IPS DF 19.7 (cell line): ENCODE measurements at places on chromosomes 6 and 20.

- DNase-seq, result no peak
Observed at GRCh38 chr6:44667668-44668390, 280.3 kb downstream of the CDC5L start.

- DNase-seq, result no peak
Observed at GRCh38 chr6:156984178-156984738, 207.1 kb downstream of the ARID1B start.

GRCh38 chr20:38294076-38294591 lies 9.8 kb upstream of the BPI start:
- DNase-seq, result no peak

- no peak for DNase-seq
Observed at GRCh38 chr6:56663344-56663743, 20.7 kb upstream of the DST start.

DNA sequence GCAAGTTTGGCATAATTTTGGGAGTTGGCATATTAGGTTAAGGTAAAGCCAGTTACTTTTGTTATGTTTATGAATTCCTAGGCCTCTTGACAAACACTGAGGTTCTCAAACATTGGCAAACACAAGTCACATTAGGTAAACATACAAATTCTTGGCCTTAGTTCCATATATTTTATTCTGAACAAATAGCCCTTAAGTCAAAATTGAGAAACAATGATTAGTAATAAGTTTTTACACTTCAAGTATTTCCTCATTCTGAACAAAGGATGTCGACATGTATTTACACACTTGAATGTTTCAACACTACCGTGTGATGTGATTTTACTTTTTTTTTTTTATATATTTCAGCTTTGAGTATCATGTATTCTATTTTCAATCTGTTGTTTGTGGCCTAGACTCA lies 3.8 kb upstream of the ECHDC1 start:
- DNase-seq, result no peak

DNA sequence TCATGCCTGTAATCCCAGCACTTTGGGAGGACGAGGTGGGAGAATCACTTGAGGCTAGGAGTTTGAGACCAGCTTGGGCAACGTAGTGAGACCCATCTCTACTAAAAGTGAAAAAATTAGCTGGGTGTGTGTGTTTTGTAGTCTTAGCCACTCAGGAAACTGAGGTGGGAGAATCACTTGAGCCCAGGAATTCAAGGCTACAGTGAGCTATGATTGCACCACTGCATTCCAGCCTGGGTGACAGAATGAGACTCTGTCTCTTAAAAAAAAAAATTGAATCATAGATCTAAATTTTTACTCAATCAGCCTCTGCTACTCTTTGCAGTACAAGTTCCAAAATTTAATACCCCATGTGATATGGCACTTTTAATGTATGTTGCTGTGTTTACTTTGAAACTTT lies 121.6 kb downstream of the ARMC2 start:
- DNase-seq, result no peak

DNA sequence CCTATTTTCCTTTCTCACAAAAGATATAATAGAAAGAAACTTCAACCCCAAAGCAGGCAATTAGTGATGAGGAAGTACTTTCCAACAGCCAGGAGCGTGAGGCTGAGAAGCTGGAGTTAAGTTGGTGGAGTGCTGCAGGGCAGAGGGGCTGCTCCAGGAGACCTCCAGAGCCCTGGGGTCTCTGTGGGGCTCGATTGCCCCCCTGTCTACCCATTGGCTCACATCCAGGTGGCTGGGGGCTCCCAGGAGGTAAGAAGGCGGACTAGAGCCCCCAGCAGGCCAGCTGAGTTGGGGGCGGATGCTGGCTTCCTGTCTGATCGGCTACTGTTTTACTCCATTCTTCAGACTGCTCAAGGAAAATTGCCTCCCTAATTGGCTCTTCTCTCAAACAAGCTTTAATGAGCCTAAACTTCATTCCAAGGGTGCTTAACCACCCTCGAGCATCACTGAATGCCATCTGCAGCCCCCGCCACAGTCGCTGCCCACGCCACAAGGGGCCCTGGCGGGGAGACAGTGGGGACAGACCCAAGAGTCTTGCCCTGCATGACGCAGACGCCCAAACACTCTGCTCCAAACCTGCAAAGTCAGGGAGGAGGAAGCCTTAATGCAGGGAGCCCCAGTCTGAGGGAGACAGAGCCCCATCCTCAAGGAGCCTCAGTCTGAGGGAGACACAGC lies 78.6 kb downstream of the MDGA1 start:
- no peak for DNase-seq

- no peak for DNase-seq
Observed at GRCh38 chr20:40610730-40611129, 78.3 kb downstream of the MAFB start.

GRCh38 chr20:12808006-12808567 lies 200.7 kb upstream of the SPTLC3 start:
- no peak for DNase-seq

- no peak for DNase-seq
Observed at GRCh38 chr6:85460154-85460920, 10.5 kb downstream of the NT5E start.

DNA sequence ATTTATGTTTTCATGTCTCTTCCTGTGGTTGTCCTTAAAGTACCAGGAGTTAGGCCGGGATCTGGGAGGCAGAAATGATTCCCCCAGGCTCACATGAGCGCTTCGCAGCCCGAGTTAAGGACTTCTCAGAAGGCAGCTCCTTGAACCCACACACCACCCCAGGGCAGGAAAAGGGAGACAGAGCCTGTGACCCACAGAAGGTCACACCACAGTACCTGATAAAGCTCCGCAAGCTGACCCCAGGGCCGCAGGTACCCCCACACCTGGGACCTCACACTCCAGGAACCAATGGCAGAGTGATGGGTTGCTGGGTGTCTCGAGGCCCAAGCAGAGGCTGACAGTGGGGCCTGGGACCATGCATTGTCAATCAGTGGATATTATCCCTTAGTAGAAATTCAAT lies 207.6 kb downstream of the CDH4 start:
- DNase-seq, result no peak

GRCh38 chr20:5862703-5863039 lies 87.7 kb downstream of the TRMT6 start:
- no peak for DNase-seq

GRCh38 chr6:11066505-11067347 lies 22.6 kb upstream of the ELOVL2 start:
- DNase-seq, result no peak

DNA sequence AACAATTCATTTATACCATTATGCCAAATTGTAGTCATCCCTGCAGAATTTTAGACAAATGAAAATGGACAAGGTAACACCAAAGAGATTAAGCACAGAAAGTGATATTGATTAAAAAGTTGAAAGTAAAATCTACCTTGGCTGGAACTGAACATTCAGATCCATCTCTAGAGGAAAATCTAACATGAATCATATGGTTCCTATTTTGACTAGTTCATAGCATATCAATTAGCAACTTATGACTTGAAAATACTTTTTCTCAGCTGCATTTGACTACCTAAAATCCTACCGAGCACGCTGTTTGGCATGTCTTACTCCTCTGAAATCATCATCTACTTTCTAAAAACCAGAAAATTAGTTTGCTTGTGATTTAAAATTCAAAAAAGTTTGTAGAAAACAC lies 22.6 kb downstream of the PSMB9 start:
- DNase-seq, result no peak

GRCh38 chr6:142075516-142076101 lies 57.1 kb upstream of the GJE1 start:
- DNase-seq, result peak; percentile 25

DNA sequence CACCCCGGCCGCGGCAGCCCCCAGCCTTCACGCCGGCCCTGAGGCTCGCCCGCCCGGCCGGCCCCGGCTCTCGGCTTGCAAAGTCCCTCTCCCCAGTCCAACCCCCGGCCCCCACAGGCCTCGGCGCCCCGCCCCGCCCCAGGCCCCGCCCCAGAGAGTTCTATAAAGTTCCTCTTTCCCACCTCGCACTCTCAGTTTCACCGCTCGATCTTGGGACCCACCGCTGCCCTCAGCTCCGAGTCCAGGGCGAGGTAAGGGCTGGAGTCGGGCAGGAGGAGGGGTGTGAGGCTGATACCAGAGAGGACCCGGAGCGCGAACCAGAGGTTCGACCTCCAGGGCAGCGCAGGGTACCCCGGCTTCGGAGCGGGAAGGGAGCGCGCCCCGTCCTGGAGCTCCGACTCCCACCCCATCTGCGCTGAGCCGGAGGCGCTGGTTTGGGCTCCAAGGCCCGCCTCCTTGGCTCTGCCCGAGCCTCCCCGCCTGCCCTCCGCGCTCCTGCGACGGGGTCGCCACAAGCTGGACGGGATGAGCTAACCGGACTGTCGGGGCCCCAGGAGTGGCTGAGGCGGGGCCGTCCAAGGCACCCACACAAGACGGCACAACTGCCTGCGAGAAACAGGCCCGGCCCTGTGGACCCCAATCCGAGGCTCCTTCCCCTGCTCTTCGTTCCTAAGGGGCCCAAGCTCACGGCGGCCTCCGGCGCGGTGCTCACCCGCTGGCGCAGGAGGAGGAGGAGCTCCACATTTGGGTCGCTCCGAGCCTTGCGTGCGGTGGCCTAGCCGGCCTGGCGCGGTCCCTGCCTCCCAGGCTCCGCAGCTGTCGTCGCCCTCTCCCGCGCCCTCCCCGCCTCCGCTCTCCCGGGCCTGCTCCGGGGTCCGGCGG lies at the start of gene IRF4:
Gene IRF4, plus strand, starts transcription at position 194 of the 882 bp plus-strand sequence. CDS start 1,401 bp downstream, outside the sequence.
- no peak for DNase-seq

DNA sequence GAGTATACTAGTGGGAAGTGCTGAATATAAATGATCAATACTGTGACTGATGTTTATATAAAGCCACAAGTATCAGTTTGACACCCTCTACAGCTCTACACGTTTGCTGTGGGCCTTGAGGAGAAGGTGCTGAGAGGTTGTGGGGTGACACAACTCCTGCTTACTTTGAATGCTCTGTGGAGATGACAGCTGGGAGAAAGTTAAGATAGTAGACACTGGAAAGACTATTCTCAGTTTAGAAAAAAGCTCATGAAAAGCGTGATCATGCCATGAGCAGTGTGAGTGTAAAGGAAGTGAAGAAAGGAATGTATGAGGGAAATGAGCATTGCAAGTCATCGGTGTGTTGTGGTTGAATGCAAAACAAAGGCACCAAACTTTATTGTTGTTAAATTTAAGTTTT lies 215.8 kb downstream of the UTRN start:
- DNase-seq, result no peak

- DNase-seq, result no peak
Observed at GRCh38 chr6:6085928-6086668, 79.4 kb upstream of the NRN1 start.

GRCh38 chr6:121436960-121437850 lies 1.8 kb downstream of the GJA1 start:
- DNase-seq, result no peak
